ENCODE measurements at places on chromosomes 11 and 22.

- no peak for DNase-seq
Observed at GRCh38 chr11:77211040-77211451, 83.0 kb downstream of the MYO7A start.

DNA sequence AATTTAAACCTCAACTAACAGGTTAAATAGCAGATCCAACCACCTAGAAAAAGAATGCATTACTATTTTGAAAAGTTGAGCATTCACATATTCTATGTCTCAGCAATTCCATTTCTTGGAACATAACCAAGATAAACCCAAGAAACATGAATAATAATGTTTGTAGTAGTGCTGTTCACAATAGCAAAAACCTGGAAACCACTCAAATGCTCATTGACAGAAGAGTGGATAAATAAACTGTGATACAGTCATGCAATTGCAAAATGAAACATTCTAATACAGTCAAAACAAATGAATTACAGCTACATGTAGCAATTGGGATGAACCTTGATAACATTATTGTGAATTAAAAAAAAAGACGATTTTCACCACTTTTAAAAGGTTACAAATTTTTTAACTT is 162.8 kb upstream of the TMEM45B start:
- DNase-seq: no peak

GRCh38 chr11:7977232-7977917 is 9.8 kb upstream of the EIF3F start:
- no peak for DNase-seq

- DNase-seq: no peak
Observed at GRCh38 chr11:60396382-60396781, at the start of gene MS4A14. Gene MS4A14, plus strand, starts transcription at chr11:60396459. Its CDS starts 120 bp downstream, at chr11:60396579.

DNA sequence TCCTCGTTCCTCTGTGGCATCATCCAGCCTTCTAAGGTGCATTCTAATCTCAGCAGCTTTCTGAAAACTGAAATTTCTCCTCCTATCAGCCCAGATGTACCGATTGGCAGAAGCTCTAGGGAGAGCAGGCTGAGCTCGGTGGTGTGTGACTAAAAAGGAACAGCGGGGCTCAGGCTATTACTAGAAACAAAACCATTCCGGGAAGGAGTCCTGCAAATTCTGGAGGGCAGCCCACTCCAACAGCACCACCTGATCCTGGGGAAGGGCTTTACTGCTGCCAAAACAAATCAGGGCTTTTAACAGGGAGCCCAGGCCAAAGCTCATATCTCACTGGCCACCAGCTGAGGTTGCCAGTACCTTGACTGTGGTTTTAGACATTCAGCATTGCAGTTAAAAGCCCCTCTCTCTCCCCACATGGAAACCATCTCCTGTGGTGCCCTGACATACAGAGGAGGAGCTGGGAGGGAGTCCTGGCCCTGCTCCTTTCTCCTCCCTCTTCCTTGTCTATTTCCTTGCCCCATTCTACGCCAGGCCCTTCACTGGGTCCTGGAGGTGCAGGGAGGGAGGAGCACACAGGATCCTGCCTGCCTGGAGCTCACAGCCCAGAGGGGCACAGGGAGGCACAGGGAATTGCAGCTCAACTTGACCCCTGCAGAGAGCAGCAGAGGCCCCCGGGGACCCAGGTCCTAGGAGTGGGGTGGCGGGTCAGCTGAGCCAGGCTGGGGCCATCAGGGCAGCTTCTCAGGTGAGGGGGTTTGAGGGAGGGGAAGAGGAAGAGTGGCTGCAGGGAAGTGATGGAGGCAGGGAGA is 889 bp downstream of the PLAAT4 start:
- DNase-seq: no peak

GRCh38 chr11:64243236-64243854 is 2.5 kb downstream of the FKBP2 start:
- no peak for DNase-seq

DNA sequence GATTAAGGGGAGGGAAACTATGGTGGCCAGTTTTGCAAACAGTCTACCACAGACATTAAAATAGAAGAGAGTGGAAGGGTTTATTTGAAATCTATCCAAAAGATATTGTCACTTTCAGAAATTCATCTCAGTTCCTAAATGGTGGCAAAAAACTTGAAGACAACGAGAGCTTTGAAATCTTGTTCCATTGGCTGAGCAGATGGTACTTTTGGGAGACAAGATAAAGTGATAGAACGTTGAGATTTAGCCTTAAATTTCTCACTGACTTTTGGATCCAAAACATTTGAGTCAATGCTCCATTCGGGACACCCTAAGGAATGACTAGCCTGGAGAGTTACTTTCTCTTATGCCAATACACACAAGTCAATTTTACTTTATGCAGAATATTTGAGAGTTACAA is 319.1 kb upstream of the LARGE1 start:
- no peak for DNase-seq

- no peak for DNase-seq
Observed at GRCh38 chr11:130217133-130218031, 57.8 kb downstream of the ST14 start.

DNA sequence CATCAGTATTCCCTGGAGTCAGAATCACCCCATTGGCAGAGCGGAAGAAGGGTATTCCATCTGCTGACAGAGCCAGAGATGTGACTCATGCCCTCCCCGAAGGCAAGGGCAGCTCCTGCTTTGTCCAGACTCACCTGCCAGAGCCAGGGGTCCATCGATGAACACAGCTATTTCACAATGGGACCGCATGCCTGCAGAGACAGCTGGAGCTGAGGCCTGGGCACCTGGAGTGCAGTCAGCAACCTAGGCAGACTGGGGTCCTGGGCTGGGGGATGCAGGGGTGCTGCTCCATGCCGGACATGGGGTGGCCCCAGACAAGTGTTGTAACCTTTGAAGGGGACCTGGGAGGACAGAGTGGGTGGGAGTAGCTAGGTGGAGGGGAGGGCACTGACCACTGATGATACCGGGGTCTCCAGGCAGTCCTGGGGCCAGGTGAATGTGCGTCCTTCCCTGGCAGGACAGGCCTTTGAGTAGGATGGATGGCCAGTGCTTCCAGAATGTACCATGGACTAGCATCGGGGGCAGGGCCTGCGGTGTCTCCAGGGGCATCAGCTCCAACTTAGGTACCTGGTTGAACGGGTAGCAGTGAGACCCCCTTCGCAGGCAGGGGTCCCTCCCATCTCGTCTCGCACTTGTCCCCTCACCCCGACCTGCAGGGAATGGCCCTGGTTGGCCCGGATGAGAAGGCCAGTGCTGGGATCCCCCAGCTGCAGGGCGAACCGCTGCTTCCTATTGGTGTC is 1.7 kb downstream of the TRPT1 start:
- DNase-seq: no peak

- no peak for DNase-seq
Observed at GRCh38 chr22:42001121-42001520, 2.5 kb downstream of the WBP2NL start.

GRCh38 chr11:23359297-23359696 is 499.0 kb upstream of the CCDC179 start:
- no peak for DNase-seq

GRCh38 chr11:95092549-95093324 is 3.1 kb downstream of the ENDOD1 start:
- DNase-seq: peak; percentile 16

DNA sequence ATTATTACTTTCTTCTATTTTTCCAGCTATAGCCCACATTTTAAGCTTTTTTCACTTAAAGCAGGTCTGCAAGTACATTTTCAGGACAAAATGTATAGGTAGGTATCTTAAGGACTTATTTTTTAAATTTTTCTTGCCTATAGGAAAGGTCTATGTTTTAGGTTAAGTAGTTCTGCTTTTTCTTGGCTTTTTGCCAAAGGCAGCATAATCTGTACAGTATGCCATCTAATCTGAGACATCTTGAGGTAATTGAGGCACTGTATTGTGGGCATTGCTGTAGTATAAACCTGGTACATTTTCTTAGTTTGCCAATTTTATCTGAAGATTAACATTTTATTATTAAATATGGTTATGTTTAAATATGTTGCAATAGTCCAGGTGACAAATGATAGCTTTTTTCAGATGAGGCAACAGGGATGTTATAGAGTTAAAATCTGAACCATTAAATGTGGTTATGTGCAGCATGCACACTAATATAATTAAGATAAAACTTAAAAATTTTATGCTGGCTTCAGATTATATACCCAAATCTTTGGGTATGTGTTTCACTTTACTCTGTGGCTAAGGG is 42.9 kb downstream of the QSER1 start:
- no peak for DNase-seq
